ENCODE measurements at places on chromosomes 4 and X. TPM values are rescaled to one million over a fixed set of nuclear protein-coding genes. Genes with fewer than 3 reads are reported as not detected.

The CT45A6 gene
- not detected for total RNA-seq

The USP46 gene
- 14.6 TPM for total RNA-seq

The IL15 gene
- 6.5 TPM for total RNA-seq

The SPOCK3 gene
- 0.17 TPM for total RNA-seq

The FAM9C gene
- total RNA-seq, result not detected

The ABLIM2 gene
- under 0.01 TPM for total RNA-seq

The MAP7D2 gene
- total RNA-seq, result under 0.01 TPM

The DRP2 gene
- total RNA-seq, result 2.3 TPM

The IL2 gene
- total RNA-seq, result not detected

The SERTM2 gene
- total RNA-seq, result under 0.01 TPM

The ZCCHC18 gene
- total RNA-seq, result not detected

The RS1 gene
- total RNA-seq, result not detected

The MAOB gene
- total RNA-seq, result 7.7 TPM

The DMRTC1 gene
- total RNA-seq, result not detected

The CBLL2 gene
- not detected for total RNA-seq

The CTAG2 gene
- total RNA-seq, result not detected

The GAB1 gene
- 12.5 TPM for total RNA-seq

The TMEM150C gene
- 0.15 TPM for total RNA-seq

The ARHGEF6 gene
- total RNA-seq, result 19.2 TPM

The ABCG2 gene
- total RNA-seq, result 1.0 TPM

The UGT2B10 gene
- not detected for total RNA-seq

The NWD2 gene
- not detected for total RNA-seq

Measured in smooth muscle cell of trachea (primary cell).